ENCODE measurements at places on chromosomes 11 and 22.

GRCh38 chr22:36221799-36222751, 17.3 kb downstream of the APOL2 start:
- peak; percentile 64 for DNase-seq

- DNase-seq, result no peak
Measured at GRCh38 chr22:30056015-30056414, 24.2 kb upstream of the HORMAD2 start.

- DNase-seq, result peak; percentile 16
Measured at GRCh38 chr11:110251836-110252235, 44.6 kb downstream of the RDX start.

GRCh38 chr11:30801357-30801756, 215.2 kb upstream of the MPPED2 start:
- no peak for DNase-seq

DNA sequence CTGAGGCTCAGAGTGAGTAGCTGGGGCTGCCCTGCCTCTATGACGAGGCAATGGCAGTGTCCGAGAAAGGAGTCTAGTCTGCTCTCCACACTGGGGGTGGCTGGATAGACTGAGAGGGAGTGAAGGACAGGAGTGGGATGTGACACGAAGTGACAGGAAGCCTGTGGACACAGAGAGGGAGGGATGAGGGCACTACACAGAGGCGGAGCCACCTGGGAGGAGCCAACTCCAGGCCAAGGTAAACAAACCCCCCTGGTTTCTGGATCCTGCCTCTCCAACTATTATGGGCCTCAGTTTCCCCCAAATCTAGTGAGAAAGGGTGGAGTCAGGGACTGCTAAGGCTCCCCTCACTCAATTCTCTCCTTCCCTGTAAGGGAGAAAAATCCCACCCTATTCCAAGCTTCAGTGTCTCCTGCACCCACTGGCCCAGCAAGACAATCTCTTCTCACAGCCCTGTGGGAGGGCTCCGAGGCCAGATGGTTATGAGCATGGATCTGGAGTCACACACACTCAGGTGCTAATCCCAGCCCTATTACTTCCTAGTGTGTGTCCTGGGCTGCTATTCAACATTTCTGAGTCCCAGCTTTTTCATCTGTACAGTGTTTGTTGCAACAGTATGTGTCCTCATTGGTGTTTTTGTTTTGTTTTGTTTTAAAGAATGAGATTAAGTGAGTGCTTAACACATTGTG, 24.9 kb downstream of the ASPHD2 start:
- DNase-seq, result peak; percentile 74

GRCh38 chr22:29307596-29308147, 1.2 kb downstream of the GAS2L1 start:
- no peak for DNase-seq

DNA sequence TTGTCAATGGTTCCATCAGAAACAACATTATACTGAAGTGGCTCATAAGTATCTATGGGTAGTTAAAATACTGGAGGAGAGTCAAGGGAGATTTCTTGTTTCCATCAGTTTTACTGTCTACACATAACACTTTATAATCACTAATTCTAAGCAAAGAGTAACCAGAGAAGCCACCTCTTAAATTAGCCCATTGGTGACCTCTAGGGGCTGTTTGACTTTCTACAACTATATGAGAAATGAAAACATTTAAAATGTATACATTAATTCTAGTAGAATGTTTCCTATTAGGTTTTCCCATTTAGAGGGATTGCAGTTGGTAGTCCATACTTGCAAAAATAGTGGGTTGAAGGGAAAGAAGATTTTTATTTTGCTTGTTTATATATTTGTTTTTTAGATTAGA, 504.3 kb downstream of the FAM181B start:
- DNase-seq, result peak; percentile 32

DNA sequence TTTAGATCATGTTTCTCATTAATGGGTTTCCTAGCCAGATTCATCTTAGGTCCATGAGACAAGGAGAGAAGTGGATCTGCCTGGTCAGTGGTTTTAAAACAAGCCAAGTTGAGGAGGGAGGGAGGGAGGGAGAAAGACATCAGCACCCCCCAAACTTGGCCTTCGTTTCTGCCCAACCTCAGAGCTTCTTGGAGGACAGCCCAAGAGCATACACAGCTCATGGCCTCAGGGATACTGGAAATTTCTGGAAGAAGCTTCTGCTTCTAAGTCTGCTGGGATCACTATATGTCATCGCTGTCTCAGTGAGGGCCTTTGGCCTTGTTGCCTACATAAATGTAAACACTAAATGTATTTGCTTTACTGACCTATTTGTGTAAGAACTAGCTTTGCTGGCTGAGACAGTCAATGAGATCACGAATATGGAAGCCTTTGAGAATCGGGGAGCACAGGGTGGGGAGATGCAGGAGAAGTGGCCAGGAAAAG, 375.1 kb downstream of the BUD13 start:
- DNase-seq, result peak; percentile 11
